CD4-positive, alpha-beta T cell treated with Interleukin-10 for 1 hour (primary cell): ENCODE measurements at places on chromosomes 12 and 14.

DNA sequence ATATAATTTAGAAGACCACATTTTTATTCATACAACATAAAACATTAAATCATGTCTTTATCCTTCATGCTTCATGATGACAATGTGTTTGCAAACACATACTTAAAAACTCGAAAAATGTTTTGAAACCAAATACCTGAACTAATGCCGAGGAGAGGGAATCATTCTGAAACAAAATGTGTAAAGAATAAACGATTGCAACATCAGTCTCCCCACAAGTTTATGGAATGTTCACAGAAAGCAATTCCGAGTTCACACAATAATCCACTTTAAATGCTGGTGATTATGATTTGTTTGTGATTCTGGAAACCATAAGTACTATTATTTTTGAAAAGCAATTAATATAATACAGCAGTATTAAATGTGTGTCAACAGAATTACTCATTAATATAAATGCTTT is 84.5 kb upstream of the PDZRN4 start:
- no peak for DNase-seq

GRCh38 chr12:111471236-111471635 is 65.5 kb downstream of the SH2B3 start:
- DNase-seq = no peak

GRCh38 chr12:25151476-25151875 is 43.5 kb downstream of the DNAI7 start:
- no peak for DNase-seq

- DNase-seq = no peak
Measured at GRCh38 chr14:65892315-65892714, 479.8 kb downstream of the FUT8 start.

DNA sequence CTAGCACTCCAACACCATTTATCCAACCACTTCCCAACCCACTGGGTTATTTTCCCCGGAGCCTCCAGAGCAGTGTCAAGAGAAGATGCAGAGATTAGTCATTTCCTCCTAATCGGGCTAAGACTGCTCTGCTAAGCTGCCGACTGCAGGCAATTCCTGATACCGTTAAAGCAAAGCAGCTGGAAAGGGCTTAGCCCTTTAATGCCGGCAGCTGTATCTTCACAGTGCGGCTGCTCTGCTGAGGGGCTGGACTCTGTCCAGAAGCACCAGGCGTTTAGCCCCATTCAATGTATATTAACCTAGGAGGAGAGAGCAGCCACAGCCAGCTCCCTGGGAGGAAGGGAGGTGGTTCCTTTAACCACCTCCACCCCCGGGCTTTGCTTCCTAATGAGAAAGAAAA is 11.1 kb downstream of the AQP6 start:
- DNase-seq = no peak

GRCh38 chr12:128844031-128844635 is 9.1 kb upstream of the GLT1D1 start:
- no peak for DNase-seq
